ENCODE measurements at places on chromosomes 4 and X.

- DNase-seq: peak; percentile 51
These were observed 21.3 kb upstream of the SULT1B1 start for GRCh38 chr4:69781458-69782418.

- DNase-seq: no peak
These were observed 55.6 kb upstream of the TADA2B start for GRCh38 chr4:6987588-6987961.

DNA sequence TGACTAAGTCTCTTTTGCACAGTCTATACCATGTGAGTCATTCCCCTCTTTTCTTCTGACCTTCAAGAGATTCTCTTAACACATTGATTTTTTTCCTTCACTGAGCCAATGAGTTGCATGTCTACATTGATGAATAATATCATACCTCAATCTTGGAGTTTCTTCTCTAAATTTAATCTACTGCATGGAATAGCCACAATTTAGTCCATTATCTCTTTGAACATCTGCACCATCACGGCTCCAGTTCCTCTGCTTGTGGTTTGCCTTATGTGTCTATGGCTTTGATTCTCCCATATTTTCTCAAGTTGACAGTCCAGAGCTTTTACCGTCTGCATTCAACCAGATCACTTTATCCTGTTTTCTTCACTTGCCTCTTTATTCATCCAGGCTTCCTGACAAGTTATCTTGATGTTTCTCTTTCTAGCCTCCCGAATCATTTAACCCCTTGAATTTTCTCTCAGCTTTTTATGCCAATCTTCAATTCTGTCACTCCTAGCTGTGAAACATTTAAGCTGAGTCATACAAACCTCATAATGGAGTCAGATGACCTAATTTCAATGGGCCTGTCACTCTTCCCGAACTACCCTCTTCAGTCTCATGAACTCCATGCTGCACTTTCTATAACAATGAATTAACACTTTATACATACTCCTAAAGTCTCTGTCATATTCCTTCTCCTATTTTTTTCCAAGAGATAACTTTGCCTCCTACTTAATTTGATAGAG is 222.3 kb downstream of the CPE start:
- no peak for DNase-seq

- peak; percentile 57 for DNase-seq
These were observed 62.0 kb upstream of the VCX2 start for GRCh38 chrX:8233091-8233490.

DNA sequence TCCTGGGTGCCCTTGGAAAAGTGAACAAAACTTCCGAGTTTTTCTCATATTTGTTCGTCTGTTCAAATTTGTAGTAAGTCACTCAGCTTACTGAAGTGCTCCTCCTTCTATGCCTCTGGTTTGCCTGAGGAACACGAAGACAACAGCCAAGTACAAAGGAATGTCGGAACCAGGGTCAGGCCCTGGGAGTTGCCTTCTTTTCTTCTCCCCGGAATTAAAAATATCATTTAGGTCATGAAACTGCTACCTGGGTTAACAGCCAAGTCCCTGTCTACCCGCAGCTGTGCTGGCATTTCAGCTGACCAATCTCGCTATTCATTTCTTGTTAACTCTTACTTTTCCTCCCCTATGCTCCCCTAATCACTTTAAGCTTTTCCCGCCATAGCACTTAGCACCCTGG is 137.6 kb upstream of the TEX13D start:
- DNase-seq: no peak

DNA sequence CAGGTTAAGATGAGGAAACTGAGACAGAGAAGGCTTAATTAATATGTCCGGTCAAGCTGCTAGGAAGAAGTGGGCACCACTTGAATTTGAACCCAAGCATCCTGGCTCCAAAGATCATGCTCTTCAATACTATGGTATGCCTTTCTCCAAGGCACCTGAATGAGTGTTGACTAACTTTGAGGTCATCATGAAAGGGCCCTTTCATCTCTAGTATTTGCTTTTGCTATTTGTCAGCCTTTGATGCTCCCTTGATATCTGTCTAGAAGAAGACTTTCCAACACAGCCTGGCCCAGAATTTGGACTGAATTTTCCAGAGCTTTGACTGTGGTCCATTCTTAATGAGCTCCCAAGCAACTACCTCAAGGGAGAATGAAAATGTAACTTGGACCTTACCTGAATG is 179.1 kb upstream of the DKK2 start:
- DNase-seq: no peak

DNA sequence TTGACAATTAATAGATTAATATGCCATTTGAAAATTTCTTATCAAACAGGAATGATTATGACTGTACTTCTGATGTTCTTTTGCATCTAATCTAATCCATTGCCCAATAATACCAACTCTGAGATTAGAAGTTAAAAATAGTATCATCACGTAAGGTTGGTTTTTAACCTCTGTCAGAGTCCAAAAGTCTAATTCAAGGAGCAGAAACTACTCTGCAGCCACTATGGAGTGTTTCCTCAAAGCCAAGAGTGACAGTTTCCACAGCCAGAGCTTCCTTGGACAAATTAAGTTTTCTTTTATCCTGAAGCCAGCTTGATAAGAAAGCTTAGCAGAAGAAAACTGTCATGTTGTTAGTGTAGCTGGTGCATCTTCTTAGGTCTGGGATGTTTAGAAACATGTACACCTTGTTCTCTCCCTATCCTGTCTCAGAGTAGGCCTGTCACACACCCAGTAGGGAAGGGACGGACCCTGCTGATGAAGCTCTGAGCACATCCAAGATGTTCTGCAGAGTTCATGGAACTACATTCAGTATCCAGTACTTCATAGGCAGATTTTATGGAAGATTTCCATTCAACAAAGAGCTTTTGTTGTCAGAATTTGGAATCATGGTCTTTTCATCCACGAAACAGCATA is 20.4 kb upstream of the PI4K2B start:
- no peak for DNase-seq

DNA sequence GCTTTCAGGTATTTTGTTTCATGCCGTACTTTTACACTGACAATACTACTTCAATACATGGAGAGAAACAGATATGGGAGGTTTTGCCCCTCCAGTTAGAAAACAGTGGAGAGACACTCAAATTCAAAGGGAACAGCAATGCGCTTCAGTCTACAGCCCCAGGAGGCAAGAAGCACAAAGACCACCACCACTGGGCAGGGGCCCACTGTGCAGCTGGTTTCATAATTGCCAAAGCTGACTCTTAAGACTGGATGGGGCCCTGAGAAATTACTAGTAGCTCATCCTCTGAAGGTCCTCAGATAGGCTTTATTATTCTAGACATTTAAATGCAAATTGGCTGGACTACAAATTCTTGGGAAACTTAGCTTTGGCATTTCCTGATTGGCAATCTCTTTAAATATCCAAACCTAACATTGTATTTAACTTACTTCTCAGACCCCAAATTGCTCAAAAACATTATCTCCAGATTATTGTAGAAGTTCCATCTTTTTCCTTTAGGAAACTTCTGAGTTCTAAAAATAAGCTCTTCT is 85.9 kb upstream of the GPR34 start:
- DNase-seq: peak; percentile 52

GRCh38 chr4:101205916-101206315 is 141.4 kb downstream of the PPP3CA start:
- peak; percentile 47 for DNase-seq

DNA sequence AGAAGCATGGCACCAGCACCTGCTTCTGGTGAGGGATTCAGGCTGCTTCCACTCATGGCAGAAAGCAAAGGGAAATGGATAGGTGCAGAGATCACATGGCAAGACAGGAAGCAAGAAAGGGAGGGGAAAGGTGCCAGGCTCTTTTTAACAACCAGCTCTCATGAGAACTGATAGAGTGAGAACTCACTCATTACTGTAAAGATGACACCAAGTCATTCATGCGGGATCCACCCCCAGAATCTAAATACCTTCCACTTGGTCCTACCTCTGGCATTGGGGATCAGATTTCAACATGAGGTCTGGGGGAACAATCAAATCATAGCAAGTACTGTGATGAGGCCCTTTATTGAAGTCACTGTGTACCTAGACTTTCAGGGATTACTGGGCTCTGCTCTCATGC is 72.0 kb upstream of the PRDM5 start:
- no peak for DNase-seq

GRCh38 chr4:122537388-122538135 is 81.0 kb upstream of the IL2 start:
- no peak for DNase-seq

GRCh38 chr4:119797238-119797894 is 168.8 kb upstream of the PDE5A start:
- DNase-seq: no peak

DNA sequence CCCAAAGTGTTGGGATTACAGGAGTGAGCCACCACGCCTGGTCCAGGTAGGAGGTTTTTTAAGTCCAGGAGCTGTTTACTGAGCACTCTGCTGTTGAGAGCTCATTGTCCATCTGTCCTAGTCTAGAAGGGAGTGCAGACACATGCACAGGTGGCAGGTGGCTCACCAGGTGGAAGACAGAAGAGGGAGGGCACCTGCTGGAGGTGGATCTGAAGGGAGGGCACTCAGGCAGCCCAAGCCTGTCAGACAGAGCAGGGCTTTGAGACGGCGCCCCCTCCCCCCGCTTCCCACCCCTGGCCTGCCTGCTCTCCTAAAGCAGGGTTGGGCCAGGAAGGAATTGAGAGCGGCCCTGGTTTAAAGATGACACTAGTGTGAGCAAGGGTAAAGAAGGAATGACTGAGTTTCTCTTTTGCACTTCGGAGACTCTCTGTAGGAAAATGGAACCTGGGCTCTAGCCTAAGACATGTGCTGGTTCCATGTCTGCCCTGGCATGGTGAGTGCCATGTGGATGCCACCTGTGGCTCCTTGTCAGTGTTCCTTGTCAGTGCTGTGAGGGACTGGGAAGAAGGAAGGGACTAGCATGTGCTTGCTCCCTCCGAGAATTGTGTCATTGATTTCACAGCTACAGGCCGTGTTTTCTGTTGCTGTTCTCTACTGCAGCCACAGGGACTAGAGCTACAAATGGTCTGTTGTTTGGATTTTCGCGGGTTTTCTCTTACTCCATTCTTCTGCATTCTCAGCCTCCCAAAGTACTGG is 108.6 kb downstream of the TNIP2 start:
- DNase-seq: no peak

DNA sequence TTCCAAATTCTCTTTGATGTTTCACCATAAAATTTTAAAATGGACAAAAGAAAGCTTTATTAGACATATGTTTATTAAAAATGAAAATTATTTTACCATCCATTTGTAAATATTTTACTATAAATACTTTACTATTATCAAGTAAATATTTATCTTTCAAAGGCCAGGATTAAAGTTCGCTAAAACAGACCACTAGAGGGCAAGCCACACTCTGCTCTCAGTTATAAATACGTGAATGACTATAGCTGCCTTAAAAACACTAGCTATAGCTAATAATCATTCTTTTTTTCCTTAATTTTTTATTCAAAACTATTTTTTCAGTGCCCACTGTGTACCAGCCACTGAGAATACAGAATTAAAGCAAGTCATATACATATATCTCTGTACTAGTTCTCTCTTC is 38.6 kb downstream of the UNC5C start:
- DNase-seq: peak; percentile 35

DNA sequence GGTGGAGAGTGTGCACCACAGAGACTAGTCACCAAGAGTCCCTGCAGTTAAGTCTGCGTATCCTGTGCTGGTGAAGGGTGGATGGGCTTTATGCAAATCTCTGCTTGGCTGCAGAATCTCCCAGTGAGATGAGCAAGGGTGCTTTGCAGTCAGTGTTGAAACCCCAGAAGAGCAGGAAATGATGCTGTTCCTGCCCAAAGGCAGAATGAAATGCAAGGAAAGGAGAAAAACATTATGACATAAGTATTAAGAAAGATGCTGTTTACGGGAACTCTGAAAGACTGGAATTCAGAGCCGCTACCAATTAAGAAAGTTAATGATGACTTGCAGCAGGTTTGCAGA is 25.4 kb upstream of the ACSL1 start:
- DNase-seq: no peak

Measured in fibroblast of skin of back (primary cell).